Naive thymus-derived CD4-positive, alpha-beta T cell (primary cell): ENCODE measurements at places on chromosomes 12 and 14. TPM values are rescaled to one million over a fixed set of nuclear protein-coding genes. Genes with fewer than 3 reads are reported as not detected.

DNA sequence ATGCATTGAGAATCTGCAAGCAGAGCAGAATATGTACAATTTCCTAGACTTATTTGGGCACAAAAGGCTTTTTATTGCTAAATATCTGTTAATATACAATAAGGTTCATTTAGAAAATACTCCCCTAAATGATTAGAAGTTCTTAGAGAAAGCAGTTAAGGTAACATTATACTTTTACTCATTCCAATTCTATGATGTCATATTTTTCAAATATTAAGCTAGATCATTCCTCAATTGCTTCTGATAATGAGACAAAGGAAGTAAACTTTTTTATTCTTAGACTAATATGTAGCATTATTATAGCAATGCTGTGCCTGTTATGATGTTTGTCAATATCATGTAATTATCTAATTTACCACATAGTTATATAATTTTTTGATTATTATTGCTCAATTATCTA, 447.0 kb downstream of the SLC16A7 start:
- DNase-seq, result no peak

DNA sequence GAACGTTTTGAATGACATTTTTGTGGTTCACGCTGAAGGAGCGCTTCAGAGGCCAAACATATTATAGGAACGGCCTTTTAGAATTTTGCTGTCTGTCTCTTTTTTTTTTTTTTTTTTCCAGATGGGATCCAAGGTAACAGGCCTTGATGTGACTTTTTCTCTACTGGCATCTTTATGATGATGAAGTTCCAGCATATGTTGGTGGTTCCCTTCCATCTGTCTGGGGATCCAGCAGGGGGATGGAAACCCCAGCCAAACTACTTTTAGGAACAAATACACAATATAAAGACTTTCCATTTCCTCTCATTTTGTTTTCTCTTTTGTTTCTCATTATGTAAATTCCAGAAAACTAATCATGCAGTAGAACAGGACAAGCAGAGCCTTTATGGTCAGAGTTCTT, 239.3 kb upstream of the PRICKLE1 start:
- no peak for DNase-seq

DNA sequence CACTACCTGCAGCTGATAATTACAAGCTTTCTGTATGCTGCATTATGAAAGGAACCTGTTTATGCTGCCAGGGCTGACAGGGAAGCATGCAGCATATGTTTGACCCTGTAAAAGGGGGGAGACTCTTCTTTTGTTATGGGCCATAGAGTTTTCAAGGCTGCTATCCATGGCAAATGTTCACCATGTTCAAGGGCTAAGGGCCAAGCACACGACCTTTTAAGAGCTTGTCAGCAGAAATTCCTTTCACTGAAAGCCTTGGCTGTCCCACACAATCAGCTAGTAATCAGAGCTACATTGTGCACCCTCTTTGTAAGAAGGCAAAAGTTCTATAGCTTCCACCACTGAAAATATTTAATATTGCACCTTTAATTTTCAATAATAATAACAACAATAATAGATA, 74.2 kb upstream of the MBIP start:
- DNase-seq, result no peak

- DNase-seq, result no peak
Measured at GRCh38 chr14:57729208-57730187, 136.4 kb downstream of the SLC35F4 start.

The RAN gene
- total RNA-seq, result 269 TPM

DNA sequence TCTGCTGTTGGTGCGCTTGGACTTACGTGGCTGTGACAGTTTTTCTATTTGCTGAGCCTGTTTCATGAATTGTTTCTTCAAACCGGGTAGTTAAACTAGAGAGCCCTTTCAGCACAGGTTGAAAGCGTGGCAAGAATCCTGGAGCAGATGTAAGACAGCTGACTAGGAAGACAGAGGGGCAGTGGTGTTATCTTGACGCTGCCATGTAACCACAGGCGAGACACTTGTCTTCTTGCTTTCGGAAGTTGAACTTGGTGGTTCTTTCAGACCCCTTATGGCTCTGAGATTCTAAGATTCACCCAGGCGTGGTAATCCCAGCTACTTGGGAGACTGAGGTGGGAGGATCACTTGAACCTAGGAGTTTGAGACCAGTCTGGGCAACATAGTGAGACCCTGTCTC, 4.3 kb downstream of the EMP1 start:
- DNase-seq, result no peak

- no peak for DNase-seq
Measured at GRCh38 chr12:92468358-92469020, 234.3 kb upstream of the PLEKHG7 start.

DNA sequence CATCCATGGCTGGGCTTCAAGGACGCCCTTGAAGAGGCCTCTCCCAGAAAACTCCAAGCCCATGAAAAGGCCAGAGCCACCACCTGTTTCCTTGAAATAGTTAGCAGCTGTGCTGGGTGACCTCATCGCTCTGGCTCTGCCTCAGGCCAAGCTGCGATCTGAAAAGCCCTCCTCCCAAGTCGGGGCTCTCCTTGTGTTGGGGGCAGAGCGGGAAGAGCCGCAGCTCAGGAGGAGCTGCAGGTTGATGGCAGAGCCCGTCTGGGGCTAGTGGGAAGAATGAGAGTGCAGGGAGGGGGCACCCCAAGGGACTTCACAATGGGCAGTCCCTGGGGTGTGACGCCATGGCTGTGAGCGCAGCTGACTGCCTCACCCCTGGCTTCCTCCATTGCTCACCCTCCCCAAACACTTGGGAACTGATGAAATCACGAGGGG, 50.0 kb upstream of the STON2 start:
- DNase-seq, result no peak

The STK38L gene
- total RNA-seq, result 22.0 and 22.8 TPM in 2 replicates

The NOS1 gene
- total RNA-seq, result not detected in 2 replicates

DNA sequence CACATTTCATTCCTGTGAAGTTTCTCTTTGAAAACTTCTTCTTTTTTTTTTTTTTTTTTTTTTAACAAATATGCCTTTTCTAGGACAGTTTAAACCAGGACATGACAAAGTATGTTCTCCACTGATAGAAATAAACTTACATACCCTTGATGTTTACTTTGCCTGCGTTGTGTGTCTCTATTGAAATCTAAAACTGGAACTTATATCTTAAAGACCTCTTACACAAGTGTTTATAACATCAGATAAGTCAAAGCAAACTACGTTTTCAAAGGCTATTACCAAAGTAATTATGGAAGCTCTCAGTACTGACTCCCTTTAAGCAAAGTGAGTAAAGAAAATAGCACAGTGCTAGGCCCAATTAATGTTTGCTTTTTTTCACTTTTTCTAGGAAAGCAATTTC, 30.6 kb upstream of the ISM2 start:
- no peak for DNase-seq
